AG08395 (cell line): ENCODE measurements at places on chromosomes 12 and 14.

DNA sequence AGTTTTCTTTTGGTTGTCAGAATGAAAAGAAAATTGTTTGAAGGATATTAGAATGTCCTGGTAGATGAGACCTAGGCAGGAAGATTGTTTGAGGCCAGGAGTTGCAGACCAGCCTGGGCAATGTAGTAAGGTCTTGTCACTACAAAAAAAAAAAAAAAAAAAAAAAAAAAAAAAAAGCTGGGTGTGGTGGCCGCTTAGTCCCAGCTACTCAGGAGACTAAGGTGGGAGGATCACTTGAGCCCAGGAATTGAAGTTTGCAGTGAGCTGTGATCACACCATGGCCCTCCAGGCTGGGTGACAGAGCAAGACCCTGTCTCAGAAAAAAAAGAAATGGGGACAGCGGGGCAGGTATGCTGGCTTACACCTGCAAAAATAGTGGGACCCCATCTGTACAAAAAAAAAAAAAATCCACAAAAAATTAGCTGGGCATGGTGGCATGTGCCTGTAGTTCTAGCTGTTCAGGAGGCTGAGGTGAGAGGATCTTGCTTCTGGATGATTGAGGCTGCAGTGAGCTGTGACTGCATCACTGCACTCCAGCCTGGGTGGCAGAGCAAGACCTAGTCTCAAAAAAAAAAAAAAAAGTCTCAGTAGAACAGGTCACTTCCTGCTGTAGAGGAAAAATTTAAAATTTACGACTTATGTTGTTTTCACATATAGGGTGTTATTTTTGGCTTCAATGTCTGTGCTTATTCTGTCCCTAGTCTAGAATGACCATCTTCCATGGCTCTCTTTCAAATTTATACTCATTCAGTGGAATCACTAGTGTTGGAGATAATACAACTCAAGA, 70.7 kb downstream of the PPHLN1 start:
- no peak for DNase-seq

DNA sequence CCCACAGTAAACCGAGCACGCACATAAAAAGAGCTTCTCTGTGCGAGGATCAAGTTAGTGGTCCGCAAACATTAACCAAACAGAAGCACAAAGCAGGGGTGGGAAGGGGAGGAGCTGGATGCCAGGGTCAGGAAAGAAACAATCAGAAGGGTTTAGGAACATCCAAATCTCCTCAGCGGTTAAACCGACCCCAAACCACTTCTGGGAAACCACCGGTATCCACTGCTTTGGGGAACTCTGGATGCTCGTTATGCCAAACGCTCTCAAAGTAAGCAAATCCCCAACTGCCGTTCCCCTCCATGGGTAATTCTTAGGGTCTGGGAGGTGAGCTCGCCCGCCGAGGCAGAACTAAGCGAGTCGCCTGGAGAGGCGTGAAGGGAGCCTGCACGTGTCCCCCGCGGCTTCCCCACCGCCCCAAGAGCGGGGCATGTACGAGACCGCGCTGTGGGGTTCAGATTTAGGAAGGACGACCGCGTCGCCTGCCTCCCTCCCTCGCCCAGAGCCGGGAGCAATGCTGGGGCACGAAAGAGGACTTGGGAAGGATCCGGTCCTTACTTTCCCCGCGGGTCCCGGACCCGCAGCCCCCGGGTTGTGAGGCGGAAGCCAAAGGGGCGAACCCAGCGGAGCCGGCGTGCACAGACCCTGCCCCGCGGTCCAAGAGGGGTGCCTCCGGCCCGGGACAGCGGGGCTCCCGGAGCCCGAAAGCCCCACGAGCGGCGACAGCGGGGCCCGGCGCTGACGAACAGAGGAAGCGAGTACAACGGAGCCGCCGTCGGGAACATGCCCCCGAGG, 711 bp downstream of the SBNO1 start:
- peak; percentile 15 for DNase-seq

DNA sequence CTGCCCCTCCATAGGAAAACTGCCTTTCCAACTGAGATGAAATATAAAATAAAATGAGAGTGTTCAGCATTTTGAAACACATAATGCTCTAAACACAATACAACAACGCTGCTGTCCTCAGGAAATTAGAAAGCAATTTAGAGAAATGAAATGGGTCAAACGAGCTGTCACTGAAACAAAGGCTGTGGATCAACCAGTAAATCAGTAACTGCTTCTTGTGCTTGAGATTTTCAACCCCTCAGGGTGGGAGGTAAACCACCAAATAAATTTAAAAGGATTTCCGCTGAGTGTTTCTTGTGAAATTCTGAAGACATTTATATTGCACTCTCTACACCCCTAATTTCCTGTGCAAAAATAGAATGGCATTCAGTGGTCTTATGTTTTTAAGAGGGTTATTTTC, 657.1 kb upstream of the SEL1L start:
- no peak for DNase-seq

GRCh38 chr12:104699489-104700190, 242.9 kb downstream of the CHST11 start:
- DNase-seq = peak; percentile 23

- DNase-seq = no peak
Observed at GRCh38 chr12:60137513-60137912, 541.7 kb downstream of the SLC16A7 start.

GRCh38 chr14:75832621-75833297, 149.0 kb downstream of the TGFB3 start:
- peak; percentile 29 for DNase-seq

DNA sequence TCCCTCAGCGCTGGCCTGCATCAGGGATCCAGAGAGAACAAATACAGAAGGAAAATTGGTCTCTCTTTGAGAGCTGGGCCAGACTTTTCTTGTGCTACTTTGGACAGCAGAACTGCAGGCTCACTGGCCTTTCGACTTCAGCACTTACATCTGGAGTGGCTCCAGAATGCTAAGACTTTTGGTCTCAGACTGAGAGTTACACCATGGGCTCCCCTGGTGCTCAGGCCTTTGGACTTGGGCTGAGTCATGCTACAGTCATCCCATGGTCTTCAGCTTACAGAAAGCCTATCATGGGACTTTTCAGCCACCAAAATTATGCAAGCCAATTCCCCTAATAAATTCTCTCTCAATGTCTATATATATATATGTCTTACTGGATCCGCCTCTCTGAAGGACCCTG, 9.0 kb upstream of the CD163 start:
- peak; percentile 88 for DNase-seq

DNA sequence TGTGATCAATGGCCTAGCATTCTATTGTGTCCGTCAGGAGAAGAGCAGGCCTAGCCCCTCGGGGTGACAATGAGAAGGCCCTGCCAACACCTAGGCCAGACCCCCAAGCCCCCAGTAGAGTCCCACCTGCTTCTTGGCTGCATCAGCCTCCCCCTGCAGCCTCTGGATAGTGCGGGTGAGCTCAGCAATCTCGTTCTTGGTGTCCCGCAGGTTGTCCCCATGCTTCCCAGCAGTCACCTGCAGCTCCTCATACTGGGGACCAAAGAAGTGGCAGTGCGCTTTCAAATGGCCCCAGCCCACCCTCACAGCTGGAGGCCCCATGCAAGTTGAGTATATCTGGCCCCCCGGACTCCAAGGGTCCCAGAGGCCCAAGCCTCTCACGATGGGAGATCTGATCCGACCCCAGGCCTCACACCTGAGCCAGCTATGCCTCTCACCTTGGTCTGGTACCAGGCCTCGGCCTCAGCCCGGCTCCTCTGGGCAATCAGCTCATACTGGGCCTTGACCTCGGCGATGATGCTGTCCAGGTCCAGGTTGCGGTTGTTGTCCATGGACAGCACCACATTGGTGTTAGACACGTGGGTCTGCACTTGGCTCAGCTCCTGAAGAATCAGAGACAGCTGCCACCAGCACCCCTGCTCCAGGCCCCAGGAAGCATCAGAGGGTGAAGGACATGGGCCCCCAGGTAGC, 10.0 kb upstream of the KRT4 start:
- DNase-seq = no peak

- DNase-seq = no peak
Observed at GRCh38 chr14:104610749-104611310, 6.3 kb upstream of the TMEM179 start.

- DNase-seq = no peak
Observed at GRCh38 chr14:74259513-74259912, 20.3 kb downstream of the VSX2 start.

GRCh38 chr14:21860172-21860571, 186.6 kb upstream of the OR4E1 start:
- DNase-seq = no peak

- no peak for DNase-seq
Observed at GRCh38 chr14:67569651-67570290, 30.3 kb downstream of the PIGH start.
